Kidney glomerular epithelial cell (primary cell): ENCODE measurements at places on chromosomes 3 and 15.

DNA sequence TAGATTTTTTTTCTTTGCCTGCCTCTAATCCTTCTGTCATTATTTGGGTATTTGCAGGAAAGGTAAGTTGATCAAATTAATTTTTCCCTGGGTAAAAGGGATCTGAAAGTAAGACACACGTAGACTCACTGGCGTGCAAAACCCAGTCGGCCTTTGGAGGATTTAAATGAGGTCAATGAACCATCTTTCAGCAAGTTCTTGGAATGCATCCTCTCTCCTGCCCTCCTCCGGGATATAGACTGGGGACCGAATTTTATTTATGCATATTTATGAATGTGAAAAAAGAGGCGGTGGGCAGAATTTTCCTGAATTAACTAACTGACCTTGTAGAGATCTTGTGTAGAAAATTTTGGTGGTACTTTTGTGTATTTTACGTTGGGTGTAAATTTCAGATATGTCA is 2.2 kb downstream of the CADM2 start:
- no peak for DNase-seq

DNA sequence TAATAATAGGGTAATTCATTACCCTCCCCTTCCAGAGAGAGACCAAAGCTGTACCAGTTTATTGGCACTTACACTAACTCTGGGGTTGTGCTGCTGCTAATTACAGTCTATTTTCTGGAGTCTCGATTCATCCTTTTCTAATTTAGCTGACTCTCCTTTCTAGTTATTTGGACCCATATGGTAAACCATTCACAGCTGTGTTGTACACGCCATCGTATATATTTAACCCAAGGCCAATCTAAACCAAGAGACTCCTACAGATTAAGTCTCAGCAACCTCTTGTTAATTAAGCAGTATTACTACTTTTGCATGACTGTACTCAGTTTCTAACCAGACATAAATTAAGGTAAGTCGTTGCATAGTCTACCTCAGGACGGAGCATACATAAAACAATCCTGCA is 22.5 kb downstream of the ANXA2 start:
- no peak for DNase-seq

DNA sequence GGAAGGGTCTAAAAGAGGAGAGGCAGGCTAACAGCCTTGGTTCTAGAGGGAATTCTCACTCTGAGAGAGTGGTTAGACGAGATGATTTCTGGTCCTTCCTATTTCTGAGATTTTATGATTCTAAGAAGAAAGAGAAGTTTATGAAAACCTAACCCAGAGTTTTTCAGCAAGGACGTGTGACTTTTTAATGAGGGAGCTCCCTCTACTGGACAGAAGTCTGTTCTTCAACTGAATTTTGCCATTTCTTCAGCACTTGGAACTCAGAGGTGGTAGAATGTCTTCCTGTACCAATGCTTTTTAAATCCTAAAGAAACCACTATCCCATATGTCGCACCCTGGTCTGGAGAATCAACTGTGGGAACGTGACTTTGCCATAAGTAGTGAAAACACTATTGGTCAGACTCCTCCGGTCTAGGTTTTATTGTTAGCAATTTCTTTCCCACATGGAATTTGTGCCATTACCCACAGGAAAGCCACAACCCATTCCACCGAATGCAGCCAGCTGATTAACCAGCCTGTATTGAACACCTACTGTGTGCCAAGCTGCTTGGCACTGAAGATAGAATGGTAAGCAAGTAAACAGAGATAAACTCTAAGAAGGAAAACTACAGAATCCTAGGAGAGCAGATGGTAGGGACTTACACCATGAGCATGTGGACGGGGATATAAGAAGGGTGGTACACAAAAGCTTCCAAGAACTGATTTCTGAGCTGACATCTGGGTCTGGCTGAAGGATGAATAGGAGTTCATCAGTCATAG is 199.5 kb upstream of the LMCD1 start:
- DNase-seq, result peak; percentile 62

DNA sequence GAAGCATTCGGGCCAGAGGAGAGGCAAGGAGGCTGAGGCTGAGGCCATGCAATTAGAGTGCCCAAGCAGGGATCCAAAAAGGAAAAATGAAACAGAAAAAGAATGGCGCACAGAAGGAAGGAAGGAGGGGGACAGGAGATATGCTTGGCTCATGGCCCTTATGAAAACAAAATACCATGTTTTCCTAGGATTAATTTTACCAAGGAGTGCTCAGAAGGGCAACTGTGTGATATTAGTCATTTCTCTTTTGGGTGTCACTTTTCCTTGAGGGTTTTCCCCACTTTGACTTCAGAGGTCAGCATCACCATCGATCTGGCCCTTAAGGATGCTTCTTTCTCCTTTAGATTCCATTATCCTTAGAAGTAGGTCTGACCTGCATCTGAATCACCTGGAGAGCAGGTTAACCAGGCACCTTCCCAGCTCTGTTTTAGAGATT is 1.4 kb downstream of the PARP14 start:
- DNase-seq, result no peak

DNA sequence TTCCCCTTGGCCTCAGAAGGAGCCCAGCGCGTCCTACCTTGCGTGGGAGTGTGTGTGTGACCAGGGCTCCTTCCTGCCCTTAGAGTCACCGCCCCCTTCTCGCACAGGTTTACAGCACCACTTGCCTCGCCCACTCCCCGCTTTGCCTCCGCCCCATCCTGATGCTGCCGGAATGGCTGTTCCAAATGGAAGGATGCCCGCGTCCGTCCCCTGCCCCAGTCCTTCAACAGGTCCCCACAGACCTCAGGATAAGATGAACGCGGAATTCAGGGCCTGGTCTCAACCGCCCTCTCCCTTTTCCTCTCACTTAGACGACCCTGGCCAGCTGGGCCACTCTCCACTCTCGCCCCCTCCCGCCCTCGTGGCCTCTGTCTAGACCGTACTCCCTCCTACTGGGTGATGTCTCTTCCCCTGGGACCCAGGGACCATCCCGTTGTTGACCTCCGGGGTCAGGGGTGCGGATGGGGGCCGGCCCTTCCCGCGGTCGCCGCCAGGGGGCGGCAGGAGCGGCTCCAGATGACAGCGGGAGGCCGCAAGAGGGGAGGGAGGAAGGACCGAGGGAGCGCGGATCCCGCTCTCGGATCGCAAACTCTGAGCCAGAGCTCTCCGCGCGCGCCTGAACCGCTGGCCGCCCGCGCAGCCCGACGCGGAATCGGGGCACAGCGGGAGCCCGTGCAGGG is at the start of gene THSD4:
THSD4 (plus strand) TSS at position 585 of the 680 bp plus-strand sequence.
- DNase-seq, result no peak

GRCh38 chr15:73927003-73927475 is 777 bp downstream of the LOXL1 start:
- DNase-seq, result no peak

GRCh38 chr15:75149867-75150709 is 51.6 kb upstream of the C15orf39 start:
- DNase-seq, result no peak

DNA sequence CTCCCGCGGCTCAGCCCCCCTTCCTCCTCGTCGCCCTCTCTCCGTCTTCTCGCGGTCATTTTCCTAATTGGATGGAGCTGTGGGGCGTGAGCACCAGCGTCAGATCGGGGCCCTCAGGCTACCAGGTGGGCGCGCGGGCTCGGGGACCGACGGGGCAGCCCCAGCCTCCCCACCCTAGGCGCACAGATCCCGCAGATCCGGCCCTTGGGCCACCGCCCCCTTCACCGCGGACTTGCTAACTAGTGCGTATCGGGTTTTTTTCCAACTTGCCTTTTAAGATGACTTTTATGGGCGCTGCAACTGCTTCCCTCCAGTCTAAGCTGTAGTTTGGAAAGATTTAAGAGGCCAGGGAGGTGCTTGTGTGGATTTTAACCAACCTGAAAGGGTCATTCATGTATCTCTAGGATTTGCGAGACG is 1.3 kb downstream of the ZNF710 start:
- no peak for DNase-seq

GRCh38 chr3:189269365-189269764 is 97.6 kb downstream of the TPRG1 start:
- no peak for DNase-seq

- DNase-seq, result no peak
These were observed 34.6 kb upstream of the ESYT3 start for GRCh38 chr3:138399766-138400165.

GRCh38 chr3:116473602-116474001 is 28.3 kb upstream of the LSAMP start:
- peak; percentile 11 for DNase-seq

GRCh38 chr15:81254277-81254915 is 57.7 kb downstream of the IL16 start:
- DNase-seq, result no peak

DNA sequence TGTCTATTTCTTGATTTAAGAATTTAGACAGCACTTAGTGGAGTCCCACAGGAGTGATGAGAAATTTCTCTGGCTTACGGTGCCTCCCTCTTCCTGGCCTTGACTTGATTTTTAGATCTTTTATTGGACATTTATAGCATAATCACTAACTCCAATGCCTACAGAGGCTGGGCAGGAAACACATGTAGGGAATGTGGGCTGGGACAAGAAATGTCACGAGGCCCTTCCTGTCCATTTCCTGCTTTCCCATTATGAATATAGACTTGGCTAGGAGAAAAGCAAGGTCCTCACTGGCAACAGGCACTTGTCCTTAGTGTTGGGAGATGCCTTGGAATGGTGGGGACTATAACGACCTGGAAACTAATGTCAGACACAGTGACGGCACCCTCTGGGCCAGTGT is 100.3 kb downstream of the MYLK start:
- DNase-seq, result no peak

DNA sequence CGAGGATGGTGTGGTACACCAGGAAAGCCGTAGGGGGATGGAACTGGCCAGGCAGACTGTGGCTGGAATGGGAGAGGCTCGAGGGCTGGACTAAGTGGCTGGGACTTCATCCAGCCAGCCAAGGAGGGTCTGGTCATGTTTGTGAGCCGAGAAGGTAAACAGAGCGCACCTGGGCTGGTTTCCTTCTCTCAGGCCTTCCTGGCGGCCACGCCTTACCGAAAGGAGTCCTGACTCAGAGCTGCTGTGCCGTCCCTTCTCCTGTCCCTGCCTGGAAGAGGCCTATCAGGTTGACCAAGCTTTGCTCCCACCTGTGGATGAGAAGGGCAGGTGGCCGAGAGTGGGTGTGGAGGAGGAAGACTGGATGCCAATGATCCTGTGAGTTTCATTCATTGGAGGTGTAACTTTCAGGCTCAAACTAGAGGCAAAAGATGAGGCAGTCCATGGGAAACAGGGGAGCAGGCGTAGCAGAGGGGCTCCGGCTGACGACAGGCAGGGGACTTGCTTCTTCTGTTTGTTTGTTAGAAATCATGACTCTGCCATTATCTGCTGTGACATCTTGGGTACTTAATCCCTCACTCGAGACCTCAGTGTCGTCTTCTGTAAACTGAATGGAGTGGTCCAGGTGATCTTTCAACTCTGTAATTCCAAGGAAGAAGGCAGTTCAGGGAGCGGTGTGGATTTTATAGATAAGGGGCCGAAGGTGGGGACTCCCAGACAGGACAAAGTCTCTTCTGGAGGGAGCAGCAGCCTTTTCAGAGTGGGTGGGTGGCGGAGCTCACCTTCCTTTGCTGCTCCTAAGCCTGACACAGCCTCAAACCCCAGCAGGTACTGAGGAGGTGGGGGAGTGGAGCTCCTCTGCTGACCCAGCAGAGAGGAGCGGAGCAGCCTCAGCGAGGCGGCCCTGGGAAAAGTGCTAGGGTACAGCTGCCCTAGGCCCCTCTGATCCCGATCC is 71.8 kb upstream of the GATM start:
- no peak for DNase-seq

DNA sequence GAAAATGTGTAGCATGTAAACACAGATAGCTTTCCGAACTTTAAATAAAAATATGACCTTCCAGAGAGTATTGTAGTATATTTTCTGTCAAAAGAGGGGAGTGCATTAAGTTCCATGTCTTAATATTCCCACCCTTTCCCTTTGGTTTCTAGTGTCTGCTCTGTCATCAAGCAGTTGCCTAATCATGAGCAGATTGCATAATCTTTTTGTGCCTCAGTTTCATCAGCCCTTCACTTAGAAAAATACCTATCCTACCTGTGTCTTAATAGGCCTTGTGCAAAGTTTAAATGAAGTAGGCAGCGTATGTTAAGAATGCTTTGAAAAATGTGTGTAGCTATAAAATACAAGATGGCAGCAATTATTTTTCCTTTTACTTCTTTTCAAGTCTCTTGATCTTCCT is 52.8 kb downstream of the CALML4 start:
- no peak for DNase-seq

DNA sequence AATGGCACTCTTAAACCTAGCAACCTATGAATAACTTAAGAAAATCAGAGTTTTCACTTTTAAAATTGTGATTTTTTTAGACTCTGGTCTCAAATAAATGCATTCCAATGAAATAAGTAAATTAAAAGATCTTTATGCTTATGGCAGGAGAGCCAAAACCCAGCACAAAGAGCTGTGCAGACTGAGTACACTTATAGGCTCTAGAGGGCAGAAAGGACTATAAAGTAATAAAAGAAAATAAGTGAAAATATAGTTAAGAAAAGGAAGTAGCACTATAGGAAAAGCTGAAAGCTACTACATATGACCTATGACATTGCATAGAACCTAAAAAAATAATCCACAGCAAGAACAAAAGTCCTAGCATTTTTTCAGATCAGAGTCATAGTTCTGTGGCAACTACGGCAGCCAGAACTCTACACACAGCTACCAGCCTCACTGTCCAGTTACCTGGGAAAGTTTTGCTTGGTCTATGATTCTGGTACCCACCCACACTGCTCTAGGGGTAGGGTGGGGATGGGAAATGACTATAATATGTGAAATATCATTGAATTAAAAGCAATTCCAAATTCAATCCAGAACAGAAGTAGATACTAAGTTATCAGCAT is 30.5 kb downstream of the CLASP2 start:
- DNase-seq, result peak; percentile 14

DNA sequence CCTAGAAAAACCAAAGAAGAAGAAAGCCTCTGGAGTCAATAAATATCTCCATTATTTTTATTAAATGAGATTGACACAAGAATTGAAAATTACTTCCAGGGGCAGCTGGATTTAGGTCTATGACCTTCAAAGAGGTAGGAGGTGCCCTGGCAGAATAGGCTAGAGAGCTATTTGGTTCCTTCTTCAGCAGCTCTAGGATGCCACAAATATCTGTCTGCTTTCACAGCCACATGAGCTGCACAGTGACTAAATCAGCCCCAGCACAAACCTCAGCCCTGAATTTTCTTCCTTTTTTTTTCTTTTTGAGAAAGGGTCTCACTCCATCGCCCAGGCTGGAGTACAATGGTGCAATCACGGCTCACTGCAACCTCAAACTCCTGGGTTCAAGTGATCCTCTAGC is 223.5 kb downstream of the ABHD5 start:
- DNase-seq, result no peak

GRCh38 chr15:62824111-62825015 is 218.2 kb upstream of the TPM1 start:
- no peak for DNase-seq

- DNase-seq, result no peak
These were observed 10.3 kb downstream of the BCL2A1 start for GRCh38 chr15:79960502-79961212.
